Ammon's horn (tissue), 1 donor: ENCODE measurements at places on chromosomes 4 and X.

DNA sequence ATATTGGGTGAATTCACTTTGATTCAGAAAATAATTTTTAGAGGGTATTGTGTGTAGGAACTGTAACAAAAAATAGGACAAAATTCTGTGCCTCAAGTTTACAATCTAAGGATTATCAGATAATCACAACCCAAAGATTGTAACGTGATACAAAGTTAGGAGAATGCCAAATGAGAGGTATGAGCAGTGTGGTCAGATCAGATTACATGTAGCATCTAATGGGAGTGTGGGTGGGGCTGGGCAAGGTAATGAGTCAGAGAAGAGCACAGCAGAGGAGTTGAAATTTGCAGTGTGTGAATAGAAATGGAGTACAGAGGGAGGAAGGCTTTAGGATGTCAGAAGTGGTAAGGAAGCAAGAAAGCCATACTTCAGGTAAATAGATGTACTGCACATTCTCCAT lies 103.4 kb upstream of the TEX13A start:
- no peak for DNase-seq

- DNase-seq, result no peak
Observed at GRCh38 chr4:139115226-139115625, 61.8 kb downstream of the ELF2 start.

DNA sequence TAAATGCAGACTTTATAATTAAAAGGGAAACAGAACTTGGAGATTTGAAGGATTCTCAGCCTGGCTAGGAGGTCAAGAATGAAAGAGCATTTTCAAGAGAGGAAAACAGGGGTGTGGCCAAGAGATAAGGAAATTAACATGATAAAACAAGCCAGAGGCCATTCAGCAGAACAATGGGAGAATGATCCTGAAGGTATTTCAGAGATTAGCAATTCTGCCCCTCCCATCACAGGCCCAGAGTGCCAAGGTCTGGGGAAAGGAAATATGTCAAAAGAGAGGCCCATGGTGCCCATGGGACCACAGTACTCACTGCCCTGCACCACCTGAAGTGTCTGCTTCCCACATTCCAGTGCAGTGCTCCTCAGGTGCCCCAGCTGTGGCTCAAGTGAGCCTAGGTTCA lies 188.5 kb upstream of the STS start:
- no peak for DNase-seq

GRCh38 chrX:97290199-97290598 lies 406.5 kb downstream of the RPA4 start:
- no peak for DNase-seq

DNA sequence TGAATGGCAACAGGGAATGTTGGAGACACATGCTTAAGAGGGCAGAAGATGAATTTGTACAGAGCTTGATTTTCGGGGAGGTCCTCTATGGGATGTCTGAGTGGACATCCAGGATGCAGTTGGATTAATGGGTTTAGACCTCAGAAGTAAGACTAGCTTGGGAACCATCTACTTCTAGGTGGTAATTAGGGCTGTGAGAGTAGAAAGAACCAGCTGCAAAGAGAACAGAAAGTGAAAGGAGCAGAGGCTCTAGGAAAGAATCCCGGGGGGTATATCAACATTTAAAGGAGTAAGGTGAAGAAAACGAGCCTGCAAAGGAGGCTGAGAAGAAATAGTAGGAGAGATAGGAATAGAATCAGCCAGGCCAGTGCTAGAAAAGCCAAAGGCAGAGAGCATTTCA lies 29.0 kb upstream of the NKRF start:
- no peak for DNase-seq

DNA sequence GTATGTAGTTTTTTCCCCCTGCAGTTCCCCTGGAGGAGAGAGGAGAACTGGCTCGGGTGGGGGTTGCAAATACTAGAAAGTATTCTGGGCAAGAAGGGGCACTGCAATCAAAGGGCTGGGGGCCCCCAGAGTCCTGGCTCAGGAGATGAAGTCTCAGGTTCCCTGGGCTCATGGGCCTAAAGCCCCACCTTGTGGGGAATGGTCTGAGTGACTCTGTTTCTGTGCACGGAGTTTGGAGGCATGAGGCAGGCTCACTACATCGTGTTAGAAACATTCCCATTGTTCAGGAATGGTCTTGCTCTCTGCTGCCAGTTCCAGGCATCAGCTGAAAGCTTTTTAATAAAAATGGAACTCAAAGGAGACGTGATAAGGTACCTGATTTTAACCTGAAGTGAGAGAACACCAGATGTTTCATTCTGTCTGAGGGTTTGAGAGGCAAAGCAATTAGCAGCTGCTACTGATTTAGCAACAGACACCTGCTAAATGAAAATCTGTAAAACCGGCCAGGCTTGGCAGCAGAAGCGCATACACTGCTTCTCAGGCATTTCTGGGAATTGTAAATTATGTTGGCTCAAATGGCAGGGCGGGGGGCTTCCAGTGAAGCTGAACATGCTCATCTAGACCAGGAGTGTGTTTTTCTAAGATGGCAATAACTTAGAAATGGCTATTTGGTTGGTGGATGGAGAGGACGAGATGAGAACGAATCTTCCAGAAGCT lies 122.7 kb downstream of the TMEM164 start:
- DNase-seq, result peak; percentile 17

DNA sequence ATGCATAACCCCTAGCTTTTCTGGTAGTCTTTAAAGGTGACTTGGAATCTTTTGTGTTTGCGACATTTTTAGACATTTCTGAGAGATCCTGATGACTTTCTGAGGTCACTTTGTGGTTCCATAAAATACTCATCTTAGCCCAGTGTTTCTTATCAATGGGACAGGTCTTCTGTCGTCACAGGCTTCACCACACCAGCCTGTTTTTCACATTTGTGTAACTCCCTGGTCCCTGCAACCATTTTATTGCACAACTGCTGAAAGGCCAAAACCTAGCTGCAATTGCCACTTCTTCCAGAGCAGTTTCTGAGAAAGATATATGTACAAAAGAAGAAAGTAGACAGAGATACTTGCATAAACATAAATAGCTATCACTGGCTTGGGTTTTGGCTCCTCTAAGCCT lies 120.9 kb downstream of the IL15 start:
- DNase-seq, result no peak

- DNase-seq, result no peak
Observed at GRCh38 chrX:67781132-67781531, 237.3 kb downstream of the AR start.

- DNase-seq, result no peak
Observed at GRCh38 chr4:154475820-154476219, 15.8 kb downstream of the DCHS2 start.

DNA sequence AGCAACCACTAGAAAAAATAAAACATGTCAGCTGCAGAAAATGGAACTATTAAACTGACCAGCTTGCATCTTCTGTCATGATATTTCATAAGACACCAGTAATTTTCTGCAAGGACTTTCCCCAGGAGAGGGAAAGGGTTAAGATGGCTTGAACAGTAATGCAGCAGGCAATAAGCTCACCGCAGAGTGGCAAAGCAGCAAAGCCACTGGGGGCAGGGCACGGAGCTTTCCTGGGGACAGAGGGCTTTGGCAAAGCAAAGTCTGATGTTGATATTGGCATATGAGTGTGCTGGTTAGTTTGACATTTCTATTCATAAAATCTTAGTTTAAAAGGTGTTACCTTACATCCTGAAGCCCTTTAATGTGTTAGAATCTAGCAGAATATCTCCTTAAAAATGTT lies 55.1 kb upstream of the NAP1L5 start:
- DNase-seq, result no peak

- DNase-seq, result peak; percentile 90
Observed at GRCh38 chr4:128863312-128864075, 54.0 kb downstream of the JADE1 start.

DNA sequence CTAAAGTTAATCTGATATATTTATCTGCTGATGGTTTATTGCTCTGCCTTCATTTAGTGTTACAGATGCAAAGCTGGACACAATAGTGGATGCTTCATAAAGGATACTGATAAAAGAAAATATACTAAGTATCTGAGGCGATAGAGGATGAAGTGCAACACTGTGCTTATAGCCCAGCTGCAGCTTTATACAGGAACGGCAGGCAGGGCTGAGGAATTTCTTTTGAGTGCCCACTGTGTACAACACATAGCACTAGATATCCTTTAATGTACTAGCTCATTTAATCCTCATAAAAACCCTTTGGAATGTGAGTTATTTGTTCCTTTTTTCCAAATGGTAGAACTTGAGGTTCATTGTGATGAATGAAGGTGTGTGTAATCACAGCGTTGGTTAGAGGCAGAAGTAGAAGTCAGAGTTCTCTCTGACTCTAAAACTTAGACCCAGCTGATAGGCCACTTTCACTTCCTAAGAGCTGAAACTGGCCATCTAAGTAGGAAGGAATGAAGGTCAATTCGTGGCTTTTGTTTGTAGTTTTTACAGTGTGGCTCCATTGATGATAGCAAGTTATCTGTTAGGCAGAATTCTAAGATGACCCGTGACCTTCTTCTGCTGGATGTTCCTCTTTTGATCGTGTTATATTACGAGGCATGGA lies 138.0 kb downstream of the VEGFC start:
- DNase-seq, result no peak

DNA sequence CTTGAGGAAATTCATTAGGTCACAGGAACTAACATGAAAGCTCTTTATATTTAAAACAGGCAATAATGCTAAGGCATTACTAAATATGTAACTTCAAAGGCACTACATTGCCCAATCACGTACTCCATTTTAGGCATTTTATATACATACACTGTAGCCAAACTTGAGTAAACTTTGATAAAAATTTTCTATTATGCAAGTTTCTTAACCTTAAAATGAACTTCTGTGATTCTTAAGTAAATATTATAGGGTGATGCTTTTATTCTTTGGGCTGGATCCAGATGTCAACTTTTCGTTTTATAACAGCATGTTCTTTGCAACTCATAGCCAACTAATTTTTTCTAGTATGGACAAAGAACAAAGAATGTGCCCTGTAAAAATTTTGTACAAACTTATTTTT lies 28.3 kb upstream of the MAP9 start:
- no peak for DNase-seq

DNA sequence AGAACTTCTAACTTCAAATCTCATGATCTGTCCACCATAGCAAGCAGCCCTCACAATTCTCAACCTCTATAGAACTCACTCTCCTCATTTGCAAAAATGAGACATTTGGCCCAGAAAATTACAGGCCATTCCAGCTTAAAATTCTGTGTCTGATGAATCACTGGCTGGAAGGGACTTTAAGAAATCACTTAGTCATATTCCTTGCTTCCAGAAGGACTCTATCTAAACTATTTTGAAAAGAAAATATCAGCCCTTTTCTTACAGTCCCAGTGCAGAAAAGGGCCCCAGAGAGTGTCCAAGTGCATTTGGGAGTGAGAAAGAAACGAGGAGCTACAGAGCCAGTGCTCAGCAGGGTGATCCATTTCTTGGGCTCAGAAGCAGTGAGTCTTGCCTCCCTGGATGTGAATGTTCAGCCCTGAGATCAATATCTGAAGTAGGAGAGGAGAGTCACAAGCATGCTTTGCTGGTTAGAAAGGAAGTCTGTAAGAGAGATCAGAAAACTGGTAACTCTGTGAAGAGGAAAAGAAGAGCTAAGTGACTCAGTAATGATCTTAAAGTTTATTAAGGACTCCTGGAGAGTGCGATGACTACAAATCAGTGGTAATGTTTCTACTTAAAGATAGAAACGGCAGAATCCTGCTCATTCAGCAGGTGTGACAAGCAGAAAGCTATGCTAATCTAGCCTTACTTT lies 139.8 kb downstream of the PALLD start:
- no peak for DNase-seq

- DNase-seq, result no peak
Observed at GRCh38 chr4:88308587-88308986, 24.2 kb upstream of the PPM1K start.

GRCh38 chr4:151099976-151100417 lies 569 bp downstream of the RPS3A start:
- peak; percentile 61 for DNase-seq

DNA sequence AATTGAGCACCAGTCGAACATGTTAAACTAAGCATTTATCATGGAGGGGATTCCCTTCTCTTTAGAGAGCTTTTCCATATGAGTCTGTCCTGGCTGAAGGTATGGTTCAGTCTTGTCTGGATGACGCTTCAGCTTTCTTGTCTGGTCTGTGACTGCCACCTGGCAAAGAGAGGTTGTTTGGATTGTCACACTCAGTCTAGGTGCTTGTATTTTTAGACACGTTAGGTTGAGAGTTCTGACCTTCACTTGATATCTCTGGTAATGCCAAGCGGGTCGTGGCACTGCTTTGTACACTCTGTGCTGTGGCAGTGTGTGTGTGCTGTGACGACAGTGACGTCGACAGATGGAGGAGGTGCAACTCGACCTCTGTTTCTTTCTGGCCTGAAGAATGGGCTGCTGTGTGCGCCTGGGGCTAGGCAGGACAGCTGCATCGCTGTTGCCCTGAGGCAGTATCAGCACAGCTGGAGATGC lies 12.6 kb downstream of the NOCT start:
- DNase-seq, result peak; percentile 89

- DNase-seq, result no peak
Observed at GRCh38 chr4:30953799-30954198, 233.6 kb downstream of the PCDH7 start.

DNA sequence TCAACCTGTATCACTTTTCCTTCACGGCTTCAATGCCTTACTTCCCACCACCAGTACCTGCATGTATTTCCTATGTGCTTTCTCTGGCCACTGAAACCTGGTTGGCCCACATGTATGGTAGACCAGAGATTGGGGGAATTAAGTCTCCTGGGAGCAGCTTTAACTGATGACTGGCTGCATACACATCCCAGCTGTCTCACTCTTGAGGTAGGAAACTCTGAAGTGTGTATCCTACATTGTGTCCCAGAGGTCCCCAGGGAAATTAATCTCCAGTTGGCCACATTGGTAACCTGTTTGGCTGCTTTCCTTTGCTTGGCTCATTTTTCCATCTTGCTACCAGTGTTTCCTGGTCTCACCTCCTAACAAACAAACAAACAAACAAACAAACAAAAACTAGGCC lies 124.4 kb downstream of the ZNF827 start:
- no peak for DNase-seq

DNA sequence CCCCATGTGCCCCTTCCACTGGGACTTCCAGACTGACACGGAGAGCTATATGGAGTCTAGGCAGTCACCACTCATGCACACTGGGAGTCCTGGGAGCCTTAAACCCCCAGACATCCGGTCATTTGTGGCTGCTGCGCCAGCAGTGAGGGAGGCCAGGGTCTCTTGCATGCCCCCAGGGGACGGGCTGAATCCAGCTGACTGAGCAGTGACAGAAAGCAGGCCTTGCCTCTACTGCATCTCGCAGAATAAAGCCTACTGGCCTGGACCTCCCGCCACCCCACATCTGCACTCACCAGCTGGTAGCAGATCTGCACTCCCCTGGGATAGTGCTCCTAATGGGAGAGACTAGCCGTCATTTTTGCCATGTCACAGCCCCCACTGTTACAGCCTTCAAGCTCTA lies 1234.2 kb downstream of the FAM133A start:
- DNase-seq, result no peak

- no peak for DNase-seq
Observed at GRCh38 chrX:54530357-54530900, 410 bp downstream of the GNL3L start.

DNA sequence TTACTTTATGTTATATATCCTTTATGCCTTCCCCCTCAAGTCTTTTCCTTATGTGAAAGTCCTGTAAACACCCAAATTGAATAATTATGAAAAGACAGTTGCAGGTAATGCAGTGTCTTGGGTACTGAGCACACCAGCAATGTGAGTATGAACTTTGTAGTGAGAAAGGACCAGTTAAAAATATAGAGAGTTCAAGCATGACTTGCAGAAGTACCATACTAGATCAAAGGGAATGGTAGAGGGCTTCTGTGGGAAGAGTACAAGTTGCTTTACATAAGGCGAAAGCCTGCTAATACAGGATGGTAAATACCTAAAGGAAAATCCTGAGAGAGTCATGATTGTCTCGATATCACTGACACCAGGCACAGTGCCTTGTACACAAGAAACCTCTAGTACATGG lies 25.7 kb downstream of the KIAA0232 start:
- no peak for DNase-seq
